ENCODE measurements at places on chromosomes 13 and 19.

GRCh38 chr13:78660495-78660857, 1.5 kb upstream of the OBI1 start:
- no peak for DNase-seq

GRCh38 chr19:34999498-35000337, at the start of gene GRAMD1A:
GRAMD1A (plus strand) TSS chr19:35000323; CDS start chr19:35000479, 156 bp downstream.
- DNase-seq: peak; percentile 31

DNA sequence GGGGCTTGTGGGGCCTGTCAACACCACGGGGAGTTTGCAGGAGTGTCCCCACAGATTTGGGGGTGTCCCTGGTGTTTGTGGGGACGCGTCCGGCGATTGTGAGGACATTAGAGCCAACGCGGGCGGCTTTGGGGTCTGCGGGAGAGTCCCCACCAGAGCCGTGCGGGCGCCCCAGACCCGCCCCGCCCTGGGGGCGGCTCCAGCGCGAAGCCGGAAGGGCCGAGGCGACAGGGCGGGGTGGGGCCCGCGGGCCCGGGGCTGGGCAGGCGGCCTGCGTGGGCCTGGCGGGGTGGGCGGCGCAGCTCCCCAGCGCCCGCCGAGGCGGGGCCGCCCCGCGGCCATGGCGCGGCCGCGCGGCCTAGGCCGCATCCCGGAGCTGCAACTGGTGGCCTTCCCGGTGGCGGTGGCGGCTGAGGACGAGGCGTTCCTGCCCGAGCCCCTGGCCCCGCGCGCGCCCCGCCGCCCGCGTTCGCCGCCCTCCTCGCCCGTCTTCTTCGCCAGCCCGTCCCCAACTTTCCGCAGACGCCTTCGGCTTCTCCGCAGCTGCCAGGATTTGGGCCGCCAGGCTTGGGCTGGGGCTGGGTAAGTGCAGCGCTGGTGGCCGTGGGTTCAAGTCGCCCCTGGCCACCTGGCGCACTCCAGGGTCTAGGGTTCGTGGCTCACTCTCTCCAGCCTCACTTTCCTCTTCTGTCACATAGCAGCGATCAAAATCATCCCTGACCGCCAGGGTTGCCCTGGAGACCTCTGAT, 10.3 kb downstream of the PDE4A start:
- DNase-seq: no peak

- no peak for DNase-seq
Observed at GRCh38 chr19:46691948-46692347, 25.0 kb downstream of the PRKD2 start.

- no peak for DNase-seq
Observed at GRCh38 chr19:46466536-46467196, 4.7 kb downstream of the PNMA8A start.

Measured in NCI-H1417 treated with DMSO at 0.1 percent for 48 hours (cell line).